ENCODE measurements at places on chromosomes 5 and 9.

DNA sequence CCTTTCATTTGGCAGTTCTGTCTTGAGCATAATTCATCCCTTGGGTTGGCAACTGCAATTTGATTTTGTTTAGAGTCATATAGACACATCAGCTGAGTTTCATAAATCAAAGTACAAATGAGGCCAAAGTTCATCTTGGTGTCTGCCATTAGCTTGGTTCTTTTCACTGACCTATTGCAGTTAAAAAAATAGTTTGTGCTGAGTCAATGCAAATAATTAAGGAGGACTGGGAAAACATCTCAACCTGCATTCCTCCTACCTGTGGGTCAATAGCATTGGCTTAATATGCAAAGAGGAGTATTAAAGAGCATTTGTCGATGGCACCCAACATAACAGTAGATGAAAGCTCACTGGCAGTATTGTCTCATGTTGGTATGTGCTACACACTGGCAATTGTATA is 1.6 kb downstream of the PKD2L2 start:
- DNase-seq: no peak

GRCh38 chr5:1151316-1151715 is 39.5 kb upstream of the SLC12A7 start:
- no peak for DNase-seq

- peak; percentile 17 for DNase-seq
Observed at GRCh38 chr5:126656401-126657007, 55.8 kb downstream of the PHAX start.

DNA sequence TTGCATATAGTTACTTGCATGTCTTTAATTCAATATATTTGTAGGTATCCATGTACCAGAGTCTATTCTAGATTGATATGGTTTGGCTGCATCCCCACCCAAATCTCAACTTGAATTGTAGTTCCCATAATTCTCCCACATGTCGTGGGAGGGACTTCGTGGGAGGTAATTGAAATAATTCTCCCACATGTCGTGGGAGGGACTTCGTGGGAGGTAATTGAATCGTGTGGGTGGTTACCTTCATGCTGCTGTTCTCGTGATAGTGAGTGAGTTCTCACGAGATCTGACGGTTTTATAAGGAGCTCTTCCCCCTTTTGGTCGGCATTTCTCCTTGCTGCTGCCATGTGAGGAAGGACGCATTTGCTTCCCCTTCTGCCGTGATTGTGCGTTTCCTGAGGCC is 16.5 kb downstream of the FBXL7 start:
- no peak for DNase-seq

- peak; percentile 6 for DNase-seq
Observed at GRCh38 chr5:1262381-1262780, 32.5 kb downstream of the TERT start.

- no peak for DNase-seq
Observed at GRCh38 chr5:53262348-53262970, 152.9 kb upstream of the MOCS2 start.

- DNase-seq: no peak
Observed at GRCh38 chr9:134317790-134318414, 8.4 kb upstream of the RXRA start.

GRCh38 chr5:147454996-147455677 is 54.7 kb downstream of the DPYSL3 start:
- DNase-seq: no peak

GRCh38 chr5:67725604-67726003 is 490.0 kb upstream of the PIK3R1 start:
- no peak for DNase-seq

DNA sequence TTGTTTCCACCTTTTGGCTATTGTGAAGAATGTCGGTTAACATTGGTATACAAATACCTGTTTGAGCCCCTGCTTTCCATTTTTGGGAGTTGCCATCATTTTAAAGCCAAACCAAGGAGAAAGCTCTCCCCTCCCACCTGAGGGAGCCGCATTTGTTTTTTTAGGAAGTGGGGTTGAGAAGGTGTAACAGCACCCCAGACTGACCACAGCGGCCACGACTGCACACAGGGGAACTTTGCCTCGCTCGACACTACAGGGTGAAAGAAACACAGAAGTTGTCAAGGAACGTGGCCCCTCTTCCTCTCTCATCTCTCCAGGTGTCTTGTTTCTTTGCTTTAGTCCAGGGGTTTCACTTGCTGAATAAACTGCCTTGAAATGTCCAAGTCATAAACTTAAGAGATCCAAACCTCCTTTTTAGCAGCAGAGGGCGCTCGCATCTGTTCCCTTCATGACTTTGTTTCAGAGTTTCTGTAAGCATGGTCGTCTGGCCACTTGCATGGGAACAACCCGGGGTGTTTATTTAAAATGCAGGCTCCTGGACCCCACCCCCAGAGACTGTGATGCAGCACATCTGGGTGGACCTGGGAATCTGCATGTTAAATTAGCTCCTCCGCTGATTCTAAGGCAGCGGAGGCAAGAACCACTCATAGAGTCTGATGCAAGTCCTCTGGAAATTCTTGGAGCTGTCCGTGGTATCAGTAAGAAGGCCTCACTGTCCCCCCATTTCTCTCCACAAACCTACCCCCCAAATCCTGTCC is 2.1 kb upstream of the TTLL11 start:
- peak; percentile 32 for DNase-seq

DNA sequence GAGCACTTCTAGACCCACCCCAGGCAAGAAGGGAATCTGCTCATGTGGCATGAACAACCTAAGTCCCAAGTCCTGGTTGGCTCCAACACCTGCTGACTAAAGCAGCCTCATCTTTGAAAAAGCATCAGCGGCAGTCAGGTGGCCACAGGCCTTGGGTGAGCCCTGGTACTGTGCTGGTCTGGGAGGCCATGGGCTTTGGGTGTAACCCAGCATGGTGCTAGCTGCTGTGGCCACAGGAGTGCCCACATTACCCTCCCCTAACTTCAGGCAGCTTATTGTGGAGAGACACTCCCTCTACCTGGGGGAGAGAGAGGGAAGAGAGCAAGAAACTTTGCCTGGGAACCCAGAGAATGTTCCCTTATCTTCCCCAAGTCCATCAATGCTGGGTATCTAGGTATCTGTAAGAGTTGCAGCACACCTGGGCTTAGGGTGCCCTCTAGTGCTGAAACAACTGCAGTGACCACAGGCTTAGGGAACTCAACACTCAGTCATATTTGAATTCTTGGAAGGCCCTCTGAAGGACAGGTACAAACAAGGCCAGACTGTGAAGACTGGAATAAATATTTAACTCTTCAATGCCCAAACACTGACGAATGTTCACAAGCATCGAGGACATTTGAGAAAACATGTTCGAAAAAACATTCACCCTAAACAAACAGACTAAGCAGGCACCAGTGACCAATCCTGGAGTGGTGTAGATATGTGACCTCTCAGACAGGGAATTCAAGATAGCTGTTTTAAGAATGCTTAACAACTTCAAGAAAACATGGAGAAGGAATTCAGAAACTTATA is 69.9 kb upstream of the OR2K2 start:
- peak; percentile 14 for DNase-seq

- no peak for DNase-seq
Observed at GRCh38 chr9:73152543-73152844, 829 bp downstream of the ANXA1 start.

- no peak for DNase-seq
Observed at GRCh38 chr9:98784831-98785806, 11.2 kb downstream of the ANKS6 start.

DNA sequence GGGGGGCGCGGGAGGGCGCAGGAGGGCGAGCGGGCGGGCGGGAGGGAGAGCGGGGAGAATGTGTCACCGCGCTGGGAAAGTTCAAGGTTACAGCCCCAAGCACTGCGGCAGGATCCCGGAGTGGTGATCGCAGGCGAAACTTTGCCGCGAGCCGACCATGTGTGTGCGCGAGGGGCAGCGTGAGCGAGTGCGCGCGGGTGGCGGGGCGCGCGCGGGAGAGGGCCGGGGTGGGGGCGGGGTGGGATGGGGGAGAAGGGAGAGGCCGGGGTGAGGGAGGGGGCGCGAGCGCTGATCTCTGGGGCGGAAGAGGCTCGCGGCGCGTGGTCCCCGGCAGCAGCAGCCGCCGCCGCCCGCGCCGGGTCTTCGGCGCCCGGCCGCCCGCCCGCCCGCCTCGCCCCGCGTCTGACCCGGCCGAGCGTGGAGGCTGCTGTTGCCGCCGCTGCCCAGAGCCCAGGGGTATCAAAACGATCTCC is at the start of gene NFIB:
Gene NFIB (minus strand): TSS at position 191 of the 473 bp plus-strand sequence. CDS start 630 bp downstream, outside the sequence.
- DNase-seq: no peak

DNA sequence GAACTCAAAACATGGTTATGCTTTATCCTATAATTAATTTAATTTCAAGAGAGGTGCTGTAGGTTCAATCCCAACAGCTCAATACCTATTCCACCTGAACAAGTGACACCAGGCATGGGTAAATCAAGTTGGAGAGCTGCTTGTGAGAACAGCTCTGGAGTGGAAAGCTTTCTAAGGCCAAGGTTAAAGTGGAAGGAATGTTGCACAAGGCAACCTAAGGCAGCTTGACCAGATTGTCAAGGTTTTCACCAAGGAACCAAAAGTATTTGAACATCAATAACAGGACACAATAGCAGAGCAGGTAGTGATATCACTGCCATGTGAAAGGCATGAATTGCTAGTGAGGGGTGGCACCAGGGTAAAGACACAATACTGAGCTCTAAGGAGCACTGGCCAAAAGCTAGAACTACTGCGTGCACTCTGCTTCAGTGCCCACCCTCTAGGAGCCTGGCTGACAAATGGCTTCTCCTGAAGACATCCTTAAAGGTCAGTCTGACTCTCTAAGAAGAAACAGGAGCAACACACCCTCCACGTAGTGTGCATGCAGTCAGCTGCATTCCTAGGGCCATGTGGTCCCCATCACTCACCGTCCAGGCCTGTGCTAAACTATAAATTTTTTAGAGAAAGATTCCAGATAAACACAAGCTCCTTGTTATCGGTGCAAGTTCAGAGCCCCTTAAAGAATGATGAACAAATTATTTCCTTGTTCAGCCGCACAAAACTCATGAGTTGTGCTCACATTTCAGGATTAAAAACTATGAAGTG is 677.7 kb upstream of the KLF4 start:
- DNase-seq: no peak

- DNase-seq: no peak
Observed at GRCh38 chr5:2806176-2806575, 54.7 kb upstream of the IRX2 start.

GRCh38 chr5:139960723-139961383 is 82.2 kb downstream of the NRG2 start:
- no peak for DNase-seq

- peak; percentile 43 for DNase-seq
Observed at GRCh38 chr5:142680605-142681259, 5.2 kb downstream of the FGF1 start.

DNA sequence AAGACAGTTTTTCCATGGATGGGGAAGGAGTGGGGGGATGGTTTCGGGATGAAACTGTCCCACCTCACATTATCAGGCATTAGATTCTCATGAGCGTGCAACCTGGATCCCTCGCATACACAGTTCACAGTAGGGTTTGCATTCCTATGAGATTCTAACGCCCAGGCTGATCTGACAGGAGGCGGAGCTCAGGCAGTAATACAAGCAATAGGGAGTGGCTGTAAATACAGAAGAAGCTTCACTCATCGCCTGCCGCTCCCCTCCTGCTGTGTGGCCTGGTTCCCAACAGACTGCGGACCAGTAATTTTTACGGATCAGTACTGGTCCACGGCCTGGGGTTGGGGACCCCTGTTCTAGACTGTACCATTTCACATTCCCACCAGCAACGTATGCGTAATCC is 68.3 kb upstream of the OTULINL start:
- no peak for DNase-seq

DNA sequence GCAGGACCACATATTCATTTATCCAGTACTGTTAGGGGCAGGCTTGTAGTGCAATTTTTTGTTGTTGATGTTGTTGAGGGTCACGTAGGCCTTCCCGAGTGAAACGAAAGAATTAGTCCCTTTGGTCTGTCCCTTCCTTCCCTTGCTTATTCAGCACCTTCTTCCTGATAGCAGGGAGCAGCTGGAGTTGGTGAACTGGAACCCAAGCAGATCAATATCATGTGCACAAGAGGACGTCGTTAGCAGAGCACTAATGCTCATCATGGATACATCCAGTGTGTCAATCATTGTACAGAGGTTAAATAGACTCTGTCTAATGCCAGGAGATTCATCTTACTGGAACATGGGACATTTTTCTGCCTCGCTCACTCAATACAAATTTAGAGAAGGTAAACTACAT is 33.0 kb upstream of the MAP1B start:
- no peak for DNase-seq

- DNase-seq: no peak
Observed at GRCh38 chr5:116380621-116381020, 194.0 kb downstream of the SEMA6A start.

DNA sequence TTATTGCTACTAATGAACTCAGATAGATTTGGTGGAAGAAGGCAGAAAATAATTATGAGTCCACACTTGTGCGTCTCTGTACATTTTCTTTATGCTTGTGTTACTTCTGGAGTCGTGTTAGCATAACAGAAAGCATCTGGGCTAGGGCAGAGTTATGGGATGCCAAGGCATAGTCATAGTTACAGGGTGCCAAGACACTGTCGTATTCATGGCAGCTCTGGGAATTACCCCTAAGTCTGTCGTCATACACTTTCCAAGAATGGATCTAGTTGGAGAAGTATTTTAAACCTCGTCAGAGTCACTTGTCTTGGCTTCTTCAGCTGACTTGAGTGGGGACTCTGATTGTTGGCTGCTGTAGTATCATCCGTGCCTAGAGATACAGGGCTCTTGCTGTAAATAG is 27.7 kb downstream of the CAMK4 start:
- DNase-seq: no peak

DNA sequence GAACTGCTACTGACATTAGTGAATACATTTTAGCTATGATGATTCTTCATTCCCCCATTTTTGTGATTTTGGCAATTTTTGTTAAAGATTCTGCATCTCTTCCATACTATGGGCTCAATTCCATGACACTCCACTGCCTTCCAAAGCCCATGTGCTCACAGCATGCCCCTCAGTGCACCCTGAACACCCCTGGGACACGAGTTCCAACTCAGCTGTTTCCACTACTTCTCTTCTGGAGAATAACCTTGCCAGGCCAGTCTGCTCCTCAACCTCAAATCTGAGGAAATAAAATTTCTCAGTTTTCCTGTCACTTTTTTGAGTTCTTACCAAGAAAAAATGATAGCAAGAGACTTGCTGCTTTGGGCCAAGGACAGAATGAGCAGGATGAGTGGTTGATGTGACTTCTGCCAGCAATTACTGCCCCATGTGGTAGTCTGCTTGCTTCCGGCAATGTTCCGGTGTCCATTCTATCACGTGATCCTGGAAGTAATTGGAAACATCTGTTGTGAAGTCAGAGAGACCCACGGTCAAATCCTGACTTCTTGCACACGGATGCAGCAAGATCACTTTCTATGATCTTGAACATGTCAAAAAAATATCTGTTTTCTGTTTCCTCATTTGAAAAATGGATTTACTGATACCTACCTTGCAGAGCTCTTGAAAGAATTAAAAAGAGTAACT is 58.3 kb downstream of the EGFLAM start:
- no peak for DNase-seq

- DNase-seq: no peak
Observed at GRCh38 chr9:95605101-95605500, 88.3 kb upstream of the PTCH1 start.
